AG08396 (cell line): ENCODE measurements at places on chromosomes 5 and 9.

GRCh38 chr9:89732295-89732938 is 127.6 kb downstream of the GADD45G start:
- no peak for DNase-seq

- DNase-seq = no peak
These were observed 332.7 kb downstream of the PRDM9 start for GRCh38 chr5:23840083-23840482.

DNA sequence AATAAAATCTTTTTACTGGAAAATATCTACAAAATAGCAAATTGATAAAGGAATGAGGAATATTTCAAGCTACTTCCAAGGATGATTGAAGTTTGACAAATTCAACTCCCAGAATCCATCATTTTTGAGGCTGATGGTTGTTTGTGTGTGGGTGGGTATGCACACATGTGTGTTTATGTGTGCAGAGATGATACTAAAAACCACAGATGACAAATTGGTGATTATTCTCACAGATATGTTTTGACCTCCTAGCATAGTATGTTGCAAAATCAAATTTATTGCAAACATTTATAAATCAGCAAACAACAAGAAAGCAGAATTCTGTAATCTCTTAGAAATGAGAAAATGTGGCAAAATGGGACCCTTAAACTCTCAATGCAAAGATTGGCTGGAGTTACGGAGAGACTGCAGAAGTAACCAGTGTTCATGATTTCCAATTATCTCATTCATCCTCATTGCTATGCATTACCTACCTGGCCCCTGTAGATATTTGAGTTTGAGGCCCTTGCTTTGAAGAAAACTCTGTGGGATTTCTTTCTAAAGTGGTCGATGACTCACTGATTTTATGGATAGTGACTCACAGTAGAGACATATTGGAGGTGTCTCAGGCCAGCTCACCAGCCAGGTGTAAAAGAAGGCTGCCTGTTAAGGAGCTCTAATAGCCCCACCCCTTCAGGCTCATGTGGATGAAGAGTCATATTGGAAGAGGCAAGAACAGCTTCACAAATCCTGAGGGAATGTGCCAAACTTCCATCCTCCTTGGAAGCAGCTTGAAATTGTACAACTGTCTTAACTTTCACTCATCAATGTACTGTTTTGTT is 44.6 kb upstream of the TMC1 start:
- DNase-seq = peak; percentile 45

- peak; percentile 99 for DNase-seq
These were observed at the start of gene FAF2 for GRCh38 chr5:176447978-176448608. FAF2 (plus strand) TSS chr5:176448385; CDS start chr5:176448408, 23 bp downstream.

DNA sequence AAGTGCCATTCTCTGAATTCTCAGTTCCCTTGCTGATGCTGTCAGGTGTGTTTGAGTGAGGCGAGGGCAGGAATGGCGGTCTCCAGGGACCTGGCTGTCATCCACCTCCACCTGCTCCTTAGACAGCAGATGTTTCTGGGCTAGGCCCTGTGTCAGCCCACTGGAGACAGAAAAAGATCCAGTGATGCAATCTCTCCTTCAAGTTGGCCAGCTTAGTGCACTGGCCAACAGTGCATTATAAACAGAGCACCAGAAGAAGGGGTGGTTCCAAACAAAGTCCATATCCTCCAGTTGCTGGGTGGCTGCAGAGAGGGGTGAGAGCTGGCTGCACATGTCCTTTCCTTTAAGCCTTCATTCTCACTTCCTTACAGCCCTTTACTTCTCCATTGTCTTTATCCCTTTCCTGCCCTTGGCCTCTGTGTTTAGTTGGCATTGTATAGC is 26.5 kb downstream of the NANS start:
- DNase-seq = no peak

DNA sequence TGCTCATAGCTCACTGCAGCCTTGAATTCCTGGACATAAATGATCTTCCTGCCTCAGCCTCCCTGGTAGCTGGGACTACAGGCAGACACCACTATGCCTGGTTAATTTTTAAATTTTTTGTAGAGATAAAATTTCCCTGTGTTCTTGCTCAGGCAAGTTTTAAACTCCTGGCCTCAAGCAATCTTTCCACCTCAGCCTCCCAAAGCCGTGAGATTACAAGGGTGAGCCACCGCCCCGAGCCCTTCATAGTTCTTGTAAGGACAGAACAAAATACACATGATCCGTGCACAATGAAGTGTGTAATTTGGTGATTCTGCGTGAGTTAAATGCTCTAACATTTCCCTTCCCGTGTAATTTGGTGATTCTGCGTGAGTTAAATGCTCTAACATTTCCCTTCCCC is 27.7 kb upstream of the MYO10 start:
- no peak for DNase-seq

GRCh38 chr5:126368239-126368812 is 54.9 kb upstream of the GRAMD2B start:
- DNase-seq = no peak

DNA sequence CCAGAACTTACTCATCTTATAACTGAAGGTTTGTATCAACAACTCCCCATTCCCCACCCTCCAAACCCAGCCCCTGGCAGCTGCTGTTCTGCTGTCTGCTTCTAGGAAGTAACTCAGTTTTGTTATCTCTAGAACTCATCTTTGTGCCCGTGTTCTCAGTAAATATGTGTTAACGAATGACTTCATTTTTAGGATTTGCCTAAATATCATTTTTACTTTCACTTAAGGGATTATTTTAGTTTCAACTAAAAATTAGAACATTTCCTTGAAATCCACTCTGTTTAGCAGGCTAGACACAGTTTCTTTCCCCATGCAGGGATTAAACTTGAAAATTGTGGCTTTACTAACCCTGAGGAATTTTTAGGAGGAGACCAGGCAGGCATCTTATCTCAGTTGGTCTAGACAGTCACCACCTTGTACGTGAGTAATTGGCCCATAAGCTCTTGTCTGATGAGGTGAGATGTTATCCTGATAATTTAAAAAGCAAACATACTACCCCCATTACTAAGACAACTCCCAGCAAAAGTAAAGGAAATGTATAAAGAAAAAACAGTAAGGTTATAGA is 68.2 kb upstream of the TNFAIP8 start:
- no peak for DNase-seq

- no peak for DNase-seq
These were observed 133.4 kb downstream of the UGCG start for GRCh38 chr9:112029921-112030444.

DNA sequence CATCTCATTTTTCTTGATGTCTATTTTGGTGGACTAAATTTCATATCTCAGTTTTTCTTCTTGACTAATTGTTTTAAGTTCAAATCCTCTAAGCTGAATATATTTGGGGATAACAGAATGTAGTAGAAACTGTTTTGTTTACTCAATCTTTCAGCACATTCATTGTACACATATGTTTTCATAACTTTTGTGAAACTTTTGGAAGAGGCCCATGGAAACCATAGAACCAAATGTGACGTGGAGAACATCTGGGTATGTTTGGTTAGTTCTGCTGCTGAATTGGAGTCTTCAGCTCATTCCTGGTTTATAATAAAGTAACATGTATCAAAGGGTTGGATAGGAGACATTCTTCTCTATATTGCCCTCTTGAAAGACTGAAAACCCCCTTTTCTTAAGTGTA is 88.4 kb downstream of the CCDC171 start:
- no peak for DNase-seq

- DNase-seq = no peak
These were observed 597.3 kb upstream of the DAB2 start for GRCh38 chr5:40022057-40022456.

GRCh38 chr5:122091936-122092600 is 14.0 kb upstream of the LOX start:
- no peak for DNase-seq

DNA sequence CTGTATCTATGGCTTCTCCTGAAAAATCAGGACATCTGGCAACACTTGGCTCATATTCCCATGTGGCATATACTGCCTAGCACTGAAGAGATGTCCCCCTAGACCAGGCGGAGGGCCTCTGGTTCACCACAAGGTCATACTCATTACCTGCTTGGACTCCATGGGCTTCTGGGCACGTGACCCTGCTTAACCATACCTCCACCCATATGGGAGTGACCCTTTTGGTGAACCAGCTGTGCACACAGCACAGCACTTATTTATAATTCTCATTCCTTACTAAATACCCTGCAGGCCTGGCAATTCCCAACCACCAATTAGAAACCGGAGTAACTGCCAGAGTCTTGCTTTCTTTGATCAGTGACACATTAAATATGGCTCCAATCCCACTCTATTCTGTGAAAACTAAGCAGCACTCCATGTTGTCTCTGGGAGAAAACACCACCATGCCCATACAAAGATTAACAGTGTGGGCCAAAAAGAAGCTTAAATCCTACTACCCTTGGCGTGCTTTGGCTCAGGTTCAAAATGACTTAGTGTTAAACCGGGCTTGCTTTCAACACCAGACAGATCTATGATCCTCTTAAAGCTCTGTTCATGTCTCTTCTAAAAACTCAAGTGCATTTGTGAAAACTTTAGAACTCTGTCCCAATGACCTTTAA is 57.7 kb downstream of the MTMR12 start:
- DNase-seq = peak; percentile 14

DNA sequence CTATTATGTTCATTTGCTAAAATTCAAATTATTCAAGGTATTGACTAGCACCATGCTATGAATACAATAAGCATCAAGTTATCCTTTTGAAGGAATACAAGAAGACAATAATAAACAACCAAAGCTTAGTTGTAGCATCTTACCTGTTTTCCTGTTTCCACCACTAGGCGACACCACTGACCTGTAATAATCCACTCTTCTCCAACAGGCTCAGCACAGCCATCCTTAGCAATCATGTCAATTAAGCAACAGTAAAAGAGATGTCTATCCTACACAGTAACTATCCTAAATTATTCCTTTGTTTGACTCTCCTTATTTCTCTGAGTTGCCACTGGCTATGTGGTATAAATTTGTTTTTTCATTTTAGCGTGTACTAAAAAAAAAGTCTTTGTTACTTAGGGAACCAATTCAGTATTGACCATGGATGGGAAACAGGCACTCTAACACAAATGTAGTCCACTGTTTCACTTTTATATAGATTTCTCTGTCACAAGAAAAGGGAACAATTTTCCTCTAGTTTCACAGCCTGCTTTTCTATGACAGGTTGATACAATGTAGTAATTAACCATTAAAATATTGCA is 46.2 kb downstream of the PCA3 start:
- DNase-seq = peak; percentile 30

DNA sequence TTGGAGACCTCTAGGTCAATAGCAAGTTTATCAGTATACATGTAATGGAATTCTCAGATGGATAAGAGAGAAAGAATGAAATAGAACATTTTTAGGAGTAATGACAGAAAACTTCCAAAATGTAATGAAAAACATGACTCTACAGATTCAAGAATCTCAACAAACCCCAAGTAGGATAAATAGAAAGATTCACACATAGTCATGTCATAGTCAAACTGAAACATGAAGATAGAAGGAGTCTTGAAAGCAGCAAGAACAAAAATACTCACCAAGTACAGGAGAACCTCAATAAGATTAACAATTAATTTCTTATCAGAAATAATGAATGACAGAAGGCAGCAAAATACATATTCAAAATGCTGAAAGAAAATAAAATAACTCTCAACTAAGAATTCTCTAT is 164.5 kb downstream of the SPATA31D1 start:
- DNase-seq = no peak

GRCh38 chr9:136525841-136526499 is 19.9 kb downstream of the NOTCH1 start:
- DNase-seq = no peak

DNA sequence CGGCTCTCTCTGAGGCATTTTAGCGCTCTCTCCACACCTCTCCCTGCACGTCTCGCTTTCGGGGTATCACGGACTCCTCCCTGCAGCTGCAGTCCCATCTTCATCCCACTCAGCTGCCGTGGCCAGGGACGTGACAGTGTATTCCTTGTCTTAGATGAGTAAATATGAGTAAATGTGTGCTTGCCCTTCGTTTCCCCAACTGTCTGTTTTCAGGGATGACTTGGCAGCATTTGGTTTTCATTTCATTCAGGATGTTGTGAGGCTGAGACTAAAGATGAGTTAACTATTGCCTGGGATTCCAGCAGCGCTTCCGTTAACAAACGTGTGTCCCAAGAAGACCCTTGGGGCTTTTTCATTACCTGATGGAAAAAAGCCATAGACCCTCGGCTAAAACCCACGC is 29.5 kb downstream of the GDNF start:
- no peak for DNase-seq

- DNase-seq = no peak
These were observed 97.6 kb downstream of the TLE1 start for GRCh38 chr9:81591791-81592190.

DNA sequence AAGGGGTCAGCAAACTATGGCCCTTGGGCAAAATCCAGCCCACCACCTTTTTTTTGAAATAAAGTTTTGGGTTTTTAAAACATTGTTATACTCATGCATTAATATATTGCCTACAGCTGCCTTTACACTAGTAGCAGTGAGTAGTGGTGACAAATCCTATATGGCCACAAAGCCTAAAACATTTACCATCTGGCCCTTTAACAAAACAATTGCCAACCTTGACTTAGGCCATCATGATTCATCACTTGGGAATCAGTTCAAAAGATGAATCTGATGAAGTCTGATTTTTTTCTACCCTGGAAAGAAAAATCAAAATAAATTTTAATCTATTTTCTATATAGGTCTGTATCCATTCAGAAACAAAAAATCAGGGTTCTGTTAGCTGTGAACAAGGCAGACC is 484.9 kb downstream of the BNC2 start:
- DNase-seq = peak; percentile 27

GRCh38 chr9:22097707-22098106 is 88.6 kb upstream of the CDKN2B start:
- no peak for DNase-seq

DNA sequence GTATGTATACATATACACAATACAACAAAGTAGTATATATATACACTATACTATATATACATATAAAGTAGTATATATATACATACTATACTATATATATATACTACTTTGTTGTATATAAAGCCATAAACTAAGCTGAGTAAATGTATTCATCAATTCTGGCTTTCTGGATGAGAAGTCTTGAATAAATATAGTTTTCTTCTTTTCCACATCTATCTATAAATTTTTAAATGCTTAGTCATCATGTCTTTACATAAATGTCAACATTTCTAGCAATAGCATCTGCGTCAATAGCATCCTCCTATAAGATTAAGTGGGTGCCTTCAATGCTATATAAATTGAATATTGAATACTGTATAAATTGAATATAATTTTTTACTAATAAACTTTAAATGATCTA is 63.1 kb upstream of the COX7C start:
- DNase-seq = no peak

DNA sequence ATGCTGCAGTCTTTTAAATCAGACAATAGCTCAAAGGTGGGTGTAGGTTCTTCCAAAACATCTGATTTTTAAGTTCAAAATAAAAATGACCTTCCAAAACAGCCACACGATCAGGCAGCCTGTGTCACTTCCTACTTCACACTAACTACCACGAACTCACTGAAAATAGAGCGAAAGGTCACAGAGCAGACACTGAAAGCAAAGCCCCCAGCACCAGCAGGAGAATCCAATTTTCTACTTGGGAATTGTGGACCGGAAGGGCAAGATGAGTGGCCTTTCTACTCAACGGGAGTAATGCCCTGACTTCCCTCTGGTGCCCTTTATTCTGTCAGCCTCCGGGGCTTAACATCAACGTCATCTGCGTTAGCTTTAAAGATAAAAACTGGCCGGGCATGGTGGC is 107.8 kb upstream of the FAM120A start:
- DNase-seq = no peak

- no peak for DNase-seq
These were observed 1046.2 kb downstream of the CDH12 start for GRCh38 chr5:21806943-21807342.

GRCh38 chr9:20355022-20355421 is 267.3 kb downstream of the MLLT3 start:
- peak; percentile 48 for DNase-seq

- peak; percentile 32 for DNase-seq
These were observed 72.7 kb downstream of the EPB41L4B start for GRCh38 chr9:109248133-109248581.
